ENCODE measurements at places on chromosomes 6 and 20.

GRCh38 chr20:50403565-50404418 is 106.4 kb upstream of the PTPN1 start:
- DNase-seq, result no peak

DNA sequence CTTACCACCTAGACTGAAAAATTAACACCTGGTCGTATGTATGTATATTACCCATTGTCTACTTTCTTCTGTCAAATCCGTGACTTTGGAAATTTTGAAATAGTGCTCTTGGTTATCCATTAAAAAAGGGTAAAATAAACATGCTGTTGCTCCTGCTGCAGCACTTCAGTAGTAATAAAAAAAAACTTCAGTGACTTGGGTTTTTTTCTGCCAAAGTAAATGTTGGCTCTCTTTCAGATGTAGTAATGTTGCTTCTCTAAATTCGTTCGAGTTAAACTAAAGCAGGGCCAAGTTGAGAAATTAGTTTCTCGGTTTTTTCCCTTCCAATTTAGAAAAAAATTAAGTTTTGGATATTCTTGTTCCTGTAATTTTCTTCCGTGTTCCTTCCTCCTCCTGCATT is 34.2 kb downstream of the JARID2 start:
- no peak for DNase-seq

DNA sequence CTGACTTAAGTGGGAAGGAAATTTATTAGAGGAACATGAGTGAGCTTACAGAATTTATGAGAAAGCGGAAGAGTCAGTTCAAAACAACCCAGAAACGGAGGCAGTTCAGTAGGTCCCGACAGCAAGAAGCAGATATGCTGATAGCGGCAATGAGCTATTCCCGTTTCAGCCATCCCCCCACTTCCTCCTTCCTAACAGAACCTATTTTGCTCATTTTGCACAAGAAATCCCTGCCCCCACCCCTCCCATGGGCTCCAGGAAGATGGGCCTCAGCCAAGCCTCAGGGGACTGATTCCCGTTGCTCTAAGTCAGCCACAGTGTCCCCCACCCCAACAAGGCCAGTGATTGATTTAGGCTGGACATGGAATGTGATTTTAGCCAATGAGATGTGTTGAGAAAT is 157.5 kb downstream of the CEBPB start:
- DNase-seq, result no peak

- no peak for DNase-seq
Observed at GRCh38 chr6:109062767-109063352, 31.8 kb downstream of the SESN1 start.

GRCh38 chr20:51347831-51348230 is 194.7 kb downstream of the NFATC2 start:
- no peak for DNase-seq

DNA sequence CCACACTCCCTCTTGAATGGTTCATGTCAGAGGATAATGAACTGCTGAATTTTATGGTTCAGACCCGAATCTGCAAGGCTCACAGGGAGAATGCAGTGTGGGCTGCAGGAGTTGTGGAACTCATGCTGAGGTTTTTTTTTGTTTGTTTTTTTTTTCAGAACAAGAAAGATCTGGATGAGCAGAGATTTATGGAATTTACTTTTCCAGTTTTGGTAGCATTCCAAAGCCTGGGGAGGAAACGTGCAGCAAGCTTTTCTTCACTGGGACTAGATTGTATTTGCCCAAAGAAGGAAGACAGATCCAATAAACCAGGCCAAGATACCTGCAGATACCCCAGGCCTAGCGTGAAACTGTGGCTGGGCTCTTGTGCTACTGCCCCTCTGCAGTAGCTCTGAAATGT is 223.9 kb upstream of the TAB2 start:
- DNase-seq, result no peak

DNA sequence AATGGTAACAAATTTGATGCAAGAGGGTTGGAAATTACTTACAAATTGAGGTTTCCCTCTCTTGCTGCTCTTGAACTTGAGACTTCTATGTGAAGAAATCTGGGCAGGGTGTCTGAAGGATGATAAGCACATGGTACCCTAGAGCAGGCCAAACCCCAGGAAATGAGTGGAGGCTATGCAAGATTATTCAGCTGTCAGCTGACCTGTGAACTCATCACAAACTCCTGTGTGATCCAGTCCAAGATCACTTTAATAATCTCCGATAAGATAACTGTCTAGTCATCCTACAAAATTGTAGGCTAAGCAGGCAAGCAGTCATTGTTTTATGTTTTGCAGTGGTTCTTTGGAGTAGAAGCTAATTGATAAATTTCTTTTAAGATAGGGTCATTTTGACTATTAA is 213.1 kb downstream of the BTBD3 start:
- no peak for DNase-seq

GRCh38 chr6:119552021-119552420 is 202.5 kb upstream of the MAN1A1 start:
- DNase-seq, result no peak

GRCh38 chr6:125117818-125118217 is 35.8 kb upstream of the TPD52L1 start:
- peak; percentile 28 for DNase-seq

GRCh38 chr6:169669889-169670288 is 31.9 kb downstream of the WDR27 start:
- peak; percentile 8 for DNase-seq

DNA sequence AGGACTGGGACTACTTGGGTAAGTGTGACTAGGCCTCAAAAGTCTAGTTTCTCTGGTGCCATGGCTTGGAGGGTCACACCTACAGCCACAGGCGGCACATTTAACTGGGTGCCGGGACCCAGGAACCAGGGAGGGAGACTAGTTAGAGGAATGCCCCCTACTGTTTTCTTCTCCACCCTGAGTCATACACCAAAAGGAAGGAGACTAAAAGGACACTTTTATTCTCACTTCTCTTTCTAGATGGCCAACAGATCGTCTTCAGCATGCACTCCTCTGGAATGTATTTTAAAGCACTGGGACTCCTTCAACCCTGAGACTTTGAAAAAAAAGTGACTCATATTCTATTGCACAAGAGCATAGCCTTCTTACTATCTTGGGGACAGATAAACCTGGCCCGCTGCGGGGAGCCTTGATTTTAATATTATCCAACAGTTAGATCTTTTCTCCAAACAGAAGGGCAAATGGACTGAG is 33.4 kb downstream of the PLN start:
- DNase-seq, result no peak

- DNase-seq, result no peak
Observed at GRCh38 chr6:158797331-158798310, 21.5 kb downstream of the EZR start.

- DNase-seq, result peak; percentile 92
Observed at GRCh38 chr20:25247956-25248785, at the start of gene PYGB. Gene PYGB, plus strand, starts transcription at chr20:25248085. Its CDS starts 94 bp downstream, at chr20:25248179.

- DNase-seq, result no peak
Observed at GRCh38 chr6:167341038-167341583, 16.2 kb downstream of the TTLL2 start.

DNA sequence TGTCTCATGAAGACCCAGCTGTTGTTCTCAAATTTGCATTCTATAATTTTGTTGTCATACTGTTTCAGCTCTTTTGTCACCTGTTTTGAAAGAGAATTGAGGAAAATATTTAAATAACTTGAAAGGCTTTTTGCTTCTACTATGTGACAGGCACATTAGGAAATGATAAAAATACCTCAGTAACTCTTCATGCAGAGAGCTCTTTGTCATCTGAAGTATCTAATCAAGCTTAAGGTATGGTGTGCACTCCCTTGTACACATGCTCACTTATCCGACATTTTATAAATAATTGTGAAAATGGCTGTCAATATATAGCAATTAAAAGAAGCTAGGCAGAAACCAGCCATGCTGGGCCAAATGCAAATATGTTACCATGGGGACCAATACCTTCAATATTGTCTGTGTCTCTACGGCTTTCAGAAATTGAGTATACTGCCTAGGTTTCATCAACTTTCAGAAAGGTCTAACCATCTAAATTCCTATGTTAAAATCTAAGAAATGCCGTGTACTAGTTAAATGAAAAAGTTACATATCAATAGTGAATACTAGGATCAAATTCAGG is 349.0 kb downstream of the RNGTT start:
- no peak for DNase-seq

DNA sequence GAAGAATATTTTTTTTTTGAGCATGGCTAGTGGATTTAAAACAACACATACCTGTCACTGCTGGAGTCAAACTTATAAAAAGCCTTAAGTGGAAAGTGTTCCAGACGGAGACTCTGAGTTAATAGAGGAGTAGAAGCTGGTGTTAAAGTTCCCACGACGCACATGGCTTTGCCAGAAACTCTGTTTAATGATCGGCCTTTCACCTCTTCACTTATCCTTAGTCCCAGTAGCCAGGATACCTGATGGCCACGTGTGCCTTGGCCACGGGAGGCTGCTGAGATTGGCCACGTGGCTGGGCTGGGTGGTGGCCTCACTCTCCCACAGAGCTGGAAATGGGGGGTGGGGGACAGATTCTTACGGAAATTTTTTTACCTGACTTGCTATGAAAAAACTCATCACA is 333.1 kb downstream of the ZFAND3 start:
- no peak for DNase-seq

GRCh38 chr6:91483415-91484105 is 896.7 kb upstream of the MAP3K7 start:
- DNase-seq, result no peak

DNA sequence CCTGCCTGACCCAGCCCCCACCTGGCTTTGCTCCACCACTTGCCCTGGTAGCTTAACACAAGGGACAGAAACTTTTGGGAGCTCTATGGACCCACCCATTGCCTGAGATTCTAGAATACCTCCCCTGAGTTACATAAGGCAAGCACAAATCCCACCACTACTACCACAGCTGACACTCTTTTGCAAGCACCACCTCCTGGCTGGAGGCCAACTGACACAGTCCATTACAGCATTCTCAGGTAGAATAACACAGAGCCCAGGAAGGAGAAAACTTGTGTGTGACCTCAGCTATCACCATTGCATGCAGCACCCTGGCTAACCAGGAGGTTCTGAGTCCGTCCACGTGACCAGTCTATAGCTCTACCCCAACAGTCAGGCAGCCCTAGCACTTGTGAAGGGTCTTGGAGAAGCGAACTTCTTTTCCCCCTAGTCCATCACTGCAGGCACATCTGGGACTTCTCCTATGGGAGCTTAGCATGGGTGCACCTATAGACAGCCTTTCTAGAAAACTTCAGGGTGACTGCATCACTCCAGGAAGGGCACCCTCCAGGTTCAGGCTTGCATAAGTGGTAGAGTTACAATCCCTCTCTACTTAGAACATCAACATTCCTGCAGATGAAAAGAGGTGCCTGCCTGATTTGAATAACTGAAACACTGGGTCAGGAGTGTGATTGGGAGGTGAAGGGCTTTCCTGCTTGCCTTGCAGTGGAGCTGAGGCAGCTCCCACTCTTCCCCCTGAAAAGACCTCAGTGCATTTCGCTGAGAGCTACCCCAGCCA is 30.1 kb downstream of the CITED2 start:
- no peak for DNase-seq

DNA sequence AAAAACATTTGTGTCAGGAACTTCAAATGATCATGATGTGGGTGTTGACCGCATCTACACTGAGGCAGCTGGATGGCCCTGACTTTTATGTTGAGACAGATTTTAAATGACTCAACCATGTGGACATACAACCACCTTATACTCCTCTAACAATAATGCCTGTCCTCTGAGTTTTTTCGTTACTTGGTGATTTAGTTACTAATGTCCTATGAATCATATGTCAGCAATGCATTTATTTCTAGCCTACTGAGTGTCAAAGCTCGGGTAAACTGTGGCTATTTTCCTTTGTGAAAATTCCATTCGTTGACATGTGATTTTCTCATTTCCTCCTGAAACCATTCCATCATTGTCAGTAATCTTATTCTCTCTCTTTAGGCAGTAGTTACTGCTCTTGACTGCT is 38.9 kb upstream of the NKX2-4 start:
- DNase-seq, result peak; percentile 92

All from RKO (cell line).